HTR-8/SVneo (cell line): ENCODE measurements at places on chromosomes 7 and 10.

- DNase-seq, result no peak
These were observed 66.4 kb downstream of the NHLRC2 start for GRCh38 chr10:113920875-113921274.

- DNase-seq, result no peak
These were observed 90.9 kb upstream of the NRBF2 start for GRCh38 chr10:63042256-63042655.

DNA sequence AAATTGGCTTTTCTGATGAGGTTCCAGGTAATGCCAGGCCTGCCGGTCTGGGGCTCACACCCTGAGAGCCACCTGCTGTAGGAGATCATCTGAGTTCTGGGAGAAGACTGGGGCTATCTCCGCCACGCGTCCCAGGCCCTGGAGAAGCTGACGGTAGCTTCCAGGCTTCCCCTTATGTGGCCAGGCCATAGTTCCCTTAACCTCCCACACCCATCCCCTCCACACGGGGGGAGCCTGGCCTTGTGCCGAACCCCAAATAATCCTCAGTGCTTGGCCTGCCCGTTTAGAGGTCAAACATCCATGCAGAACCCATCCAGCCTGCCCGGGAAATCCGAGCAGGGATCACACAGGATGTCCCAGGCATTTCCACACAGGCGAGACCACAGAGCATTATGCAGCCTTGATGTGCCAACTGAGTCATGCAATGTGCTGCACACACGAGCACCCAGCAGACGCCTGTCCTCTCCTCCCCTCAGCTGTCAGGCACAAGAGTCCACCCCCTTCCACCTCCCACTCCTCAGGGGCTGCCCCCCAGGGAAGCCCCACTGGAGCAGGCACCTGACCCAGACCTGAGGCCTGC is 176.2 kb downstream of the PRKAG2 start:
- no peak for DNase-seq

DNA sequence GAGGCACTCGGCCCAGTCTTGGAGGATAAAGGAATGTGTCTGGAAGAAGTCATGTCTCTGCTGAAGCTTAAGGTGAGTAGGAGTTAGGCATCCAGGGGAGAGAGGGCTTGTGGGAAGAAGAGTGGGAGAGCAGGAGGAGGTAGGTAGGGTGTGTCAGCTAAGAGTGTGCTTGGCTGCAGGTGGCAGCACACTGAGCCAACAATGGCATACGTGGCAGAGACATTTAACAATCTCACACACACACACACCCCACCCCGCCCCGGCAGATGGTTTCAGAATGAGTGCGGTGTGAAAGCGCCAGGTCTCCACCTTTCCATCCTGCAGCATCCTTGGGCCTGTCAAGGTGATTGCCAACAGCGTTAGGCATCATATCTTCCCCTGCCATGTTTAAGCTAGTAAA is 11.2 kb upstream of the ARPC1A start:
- no peak for DNase-seq

DNA sequence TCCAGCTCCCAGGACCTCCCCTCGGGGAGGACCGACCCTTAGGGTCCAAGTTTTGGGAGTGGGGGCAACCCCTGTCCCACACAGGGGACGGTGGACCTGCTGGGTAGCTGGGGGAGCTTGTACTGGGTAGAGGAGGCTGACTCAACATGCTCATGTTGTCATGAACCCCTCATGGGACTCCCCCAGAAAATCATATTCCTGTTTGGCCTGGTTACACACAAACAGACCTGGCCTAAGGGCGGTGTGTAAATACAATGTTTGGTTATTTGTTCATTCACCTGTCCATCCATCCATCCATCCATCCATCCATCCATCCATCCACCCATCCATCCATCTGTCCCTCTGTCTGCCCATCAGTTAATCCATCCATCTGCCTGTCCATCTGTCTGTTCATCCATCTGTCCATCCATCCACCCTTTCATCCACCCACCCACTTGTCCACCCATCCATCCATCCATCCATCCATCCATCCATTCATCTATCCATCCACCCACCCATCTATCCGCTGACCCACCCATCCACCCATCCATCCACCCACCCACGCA is 92.9 kb downstream of the DNAJB6 start:
- DNase-seq, result no peak

- DNase-seq, result no peak
These were observed 137.4 kb upstream of the RNF32 start for GRCh38 chr7:156503196-156503595.

DNA sequence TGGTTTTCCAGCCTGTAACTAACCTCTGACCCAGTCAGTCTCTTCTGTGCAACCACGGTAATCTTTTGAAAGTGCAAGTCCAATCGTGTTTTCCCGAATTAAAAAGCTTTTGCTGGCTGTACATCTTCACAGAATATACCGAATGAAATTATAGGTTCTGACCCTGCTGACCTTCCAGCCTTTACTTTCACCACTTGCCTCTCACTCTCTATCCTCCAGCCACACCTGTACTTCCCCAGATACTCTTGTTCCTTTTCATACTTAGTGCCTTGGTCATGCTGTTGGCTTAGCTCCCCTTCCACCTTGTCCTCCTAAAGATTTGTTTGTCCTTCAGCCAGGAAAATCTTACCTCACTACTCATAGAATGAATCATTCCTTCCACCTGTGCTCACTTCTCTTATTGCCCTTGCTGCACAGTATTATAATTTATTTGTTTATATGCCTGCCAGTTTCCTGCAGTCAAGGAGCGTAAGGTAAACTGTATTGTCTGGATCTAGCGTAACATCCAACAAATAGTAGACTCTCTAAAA is 2.3 kb upstream of the PNPLA8 start:
- DNase-seq, result no peak

DNA sequence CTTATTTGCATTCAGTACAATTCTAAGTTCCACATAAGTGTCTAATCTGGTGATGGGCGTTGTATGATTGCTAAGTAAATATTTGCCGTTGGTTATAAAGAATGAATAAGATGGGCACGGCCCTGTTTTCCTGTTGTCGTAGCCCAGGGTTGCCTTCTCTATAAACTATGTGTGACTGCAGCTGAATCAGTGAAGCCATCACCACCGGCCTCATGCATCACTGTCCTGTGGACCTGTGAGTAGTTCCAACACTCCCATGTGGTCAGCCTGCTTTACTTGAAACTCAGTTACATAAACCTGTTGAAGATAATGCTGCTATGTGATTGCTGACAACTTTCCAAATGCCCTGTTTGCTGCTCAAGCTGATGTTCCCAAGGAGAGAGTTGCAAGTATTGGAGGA is 21.6 kb upstream of the KLF6 start:
- no peak for DNase-seq

- DNase-seq, result no peak
These were observed 20.1 kb upstream of the CABCOCO1 start for GRCh38 chr10:61642676-61643075.

DNA sequence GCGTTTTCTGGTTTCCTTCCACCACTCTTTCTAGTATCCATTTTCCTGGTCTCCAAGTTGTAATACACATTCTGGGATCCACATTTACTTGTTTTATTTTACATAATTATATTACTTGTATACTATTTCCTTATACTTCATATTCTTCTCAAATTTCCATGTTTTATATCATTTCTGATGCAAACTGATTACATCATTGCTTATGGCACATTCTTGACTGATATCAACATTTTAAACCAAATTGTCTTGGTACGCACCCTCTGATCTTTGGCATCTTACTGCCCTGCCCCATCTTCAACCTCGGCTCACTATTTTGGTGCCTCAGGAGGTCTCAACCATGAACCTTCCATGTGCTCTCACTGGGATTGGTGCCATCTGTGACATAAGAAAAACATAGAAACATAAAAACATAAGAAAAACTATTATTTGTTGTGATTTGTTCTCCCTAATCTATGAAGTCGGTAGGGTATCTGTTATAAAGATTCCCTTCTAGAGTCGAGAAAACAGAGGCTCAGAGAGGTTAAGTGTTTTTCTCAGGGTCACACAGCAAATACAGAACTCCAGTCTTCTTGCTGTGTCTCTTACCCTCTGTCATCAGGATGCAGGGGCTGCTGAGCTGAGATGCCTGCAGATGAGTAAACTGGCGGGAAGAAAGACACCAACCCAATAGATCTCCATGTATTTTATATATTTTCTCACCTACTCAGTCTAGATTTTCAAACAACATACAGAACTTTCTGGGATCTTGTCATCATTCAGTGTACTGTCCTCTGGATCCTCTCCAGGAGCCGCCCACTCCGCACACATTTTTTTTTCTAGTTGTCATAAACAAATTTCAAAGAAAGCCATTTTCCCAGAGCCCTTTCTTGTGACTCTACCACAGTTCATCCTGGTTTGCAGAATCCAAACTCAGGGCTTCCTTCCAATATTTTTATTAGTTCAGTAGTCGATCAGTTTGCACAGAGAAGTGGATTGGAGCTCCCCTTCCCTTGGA is 79.5 kb downstream of the PARP12 start:
- no peak for DNase-seq

GRCh38 chr10:101566333-101567164 is 21.5 kb downstream of the POLL start:
- DNase-seq, result no peak

DNA sequence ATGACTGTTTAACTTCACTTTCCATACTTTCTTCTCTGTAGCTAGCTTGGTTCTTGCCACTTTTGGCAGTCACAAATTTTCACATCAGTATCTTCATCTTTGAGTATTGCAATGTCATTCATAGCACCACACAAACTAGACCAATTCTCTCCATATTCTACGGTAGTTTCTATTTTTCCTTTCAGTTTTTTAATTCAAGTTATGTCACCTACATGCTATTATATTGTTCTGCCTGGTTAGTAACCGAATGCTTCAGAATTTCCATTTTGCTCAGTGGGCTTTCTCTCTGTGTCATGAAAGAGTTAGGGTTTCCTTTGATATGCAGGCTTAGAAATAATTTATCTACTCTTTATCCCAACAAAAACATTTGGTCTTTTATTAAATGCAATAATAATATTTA is 896.5 kb downstream of the GATA3 start:
- DNase-seq, result no peak

DNA sequence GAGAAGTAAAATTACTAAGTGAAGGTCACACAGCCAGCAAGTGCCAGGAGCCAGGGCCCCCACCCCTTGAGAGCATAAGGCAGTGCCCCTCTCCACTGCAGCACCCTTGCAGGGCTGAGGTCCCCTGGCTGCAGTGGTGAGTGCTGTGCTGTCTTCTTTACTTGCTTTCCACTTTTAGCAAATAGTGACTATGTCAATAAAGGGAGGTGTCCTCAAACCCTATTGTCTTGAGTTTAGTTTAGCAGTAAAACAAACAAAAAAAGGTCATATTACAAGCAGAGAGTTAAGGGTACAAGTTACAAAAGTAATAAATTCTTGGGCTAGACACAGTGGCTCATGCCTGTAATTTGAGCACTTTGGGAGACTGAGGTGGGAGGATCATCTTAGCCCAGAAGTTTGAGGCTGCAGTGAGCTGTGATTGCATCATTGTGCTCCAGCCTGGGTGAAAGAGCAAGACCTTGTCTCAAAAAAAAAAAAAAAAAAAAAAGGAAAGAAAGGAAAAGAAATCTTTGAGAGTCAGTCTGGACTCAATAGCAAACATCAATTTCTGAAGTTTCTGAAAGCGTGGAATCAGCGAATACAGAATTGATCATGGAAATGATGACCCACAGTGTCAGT is 39.0 kb upstream of the KIF5B start:
- DNase-seq, result no peak

- no peak for DNase-seq
These were observed 204.7 kb downstream of the DNAJB6 start for GRCh38 chr7:157541295-157542067.

DNA sequence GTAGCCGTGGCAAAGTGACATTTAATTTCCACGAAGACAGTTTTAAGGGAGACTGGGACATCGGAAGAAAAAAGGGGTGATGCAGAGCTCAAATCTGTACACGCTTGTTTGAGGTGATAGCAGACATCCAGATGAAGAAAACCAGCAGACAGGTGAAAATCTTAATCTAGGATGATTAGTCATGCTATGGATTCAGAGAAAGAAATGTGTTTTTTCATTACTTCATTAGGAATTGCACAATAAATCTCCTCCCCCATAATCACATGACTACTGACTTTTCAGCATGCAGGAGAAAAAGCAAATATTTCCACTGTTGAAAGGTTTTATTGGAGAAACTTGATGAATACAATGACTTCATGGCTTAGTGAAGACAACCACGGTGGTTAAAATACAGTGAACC is 2.5 kb downstream of the NUDT5 start:
- DNase-seq, result no peak

DNA sequence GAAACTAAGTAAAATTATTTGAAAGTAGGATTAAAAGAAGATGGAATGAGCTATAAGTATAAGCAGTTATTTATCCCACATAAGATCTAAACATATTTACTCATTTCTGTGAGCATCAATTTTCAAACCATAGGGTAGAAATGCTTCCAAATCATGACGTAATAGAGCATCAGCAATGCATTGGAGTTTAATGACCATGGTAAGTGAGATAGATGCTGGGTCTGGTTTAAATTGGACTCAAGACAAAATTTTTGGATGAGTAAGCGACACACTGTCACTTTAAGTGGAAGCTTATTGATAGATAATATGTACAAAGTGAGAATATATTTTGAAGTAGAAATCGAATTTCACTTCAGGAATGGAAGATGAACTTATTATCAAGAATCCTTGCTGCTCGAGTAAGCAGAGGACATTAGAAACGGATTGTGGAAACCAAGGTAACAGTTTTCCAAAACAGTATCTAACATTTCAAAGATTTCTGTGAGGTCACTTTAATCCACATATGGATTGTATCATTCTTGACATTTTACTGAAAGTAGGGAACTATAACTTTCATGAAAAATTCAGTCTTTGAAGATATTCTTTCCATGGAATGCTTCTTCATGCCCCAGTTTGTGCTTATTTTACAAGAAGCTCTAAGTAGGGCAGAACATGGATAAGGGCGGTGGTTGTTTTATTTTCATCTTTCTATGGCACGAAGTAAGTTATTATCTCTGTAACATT is 85.8 kb downstream of the AGMO start:
- no peak for DNase-seq

DNA sequence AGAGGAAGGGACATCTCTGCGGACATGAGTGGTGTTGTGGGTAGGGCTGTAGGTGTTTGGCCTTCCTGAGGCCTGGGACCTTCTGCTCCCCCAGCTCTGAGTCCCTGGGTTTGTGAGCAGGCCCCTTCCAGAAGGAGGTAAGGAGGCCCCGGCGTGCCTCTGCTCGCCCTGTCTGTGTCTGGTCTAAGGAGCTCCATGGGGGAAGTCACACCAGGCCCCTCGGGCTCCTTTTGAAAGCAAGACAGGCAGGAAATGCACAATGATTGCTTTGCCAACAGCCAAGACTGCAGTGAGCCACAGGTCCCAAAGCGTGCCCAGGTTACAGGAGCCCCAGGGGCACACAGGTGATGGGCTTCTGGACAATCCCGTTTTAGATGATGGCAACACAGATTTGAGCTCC is 89.5 kb downstream of the FAM53B start:
- DNase-seq, result no peak

GRCh38 chr10:124719213-124719851 is 24.8 kb downstream of the FAM53B start:
- no peak for DNase-seq

DNA sequence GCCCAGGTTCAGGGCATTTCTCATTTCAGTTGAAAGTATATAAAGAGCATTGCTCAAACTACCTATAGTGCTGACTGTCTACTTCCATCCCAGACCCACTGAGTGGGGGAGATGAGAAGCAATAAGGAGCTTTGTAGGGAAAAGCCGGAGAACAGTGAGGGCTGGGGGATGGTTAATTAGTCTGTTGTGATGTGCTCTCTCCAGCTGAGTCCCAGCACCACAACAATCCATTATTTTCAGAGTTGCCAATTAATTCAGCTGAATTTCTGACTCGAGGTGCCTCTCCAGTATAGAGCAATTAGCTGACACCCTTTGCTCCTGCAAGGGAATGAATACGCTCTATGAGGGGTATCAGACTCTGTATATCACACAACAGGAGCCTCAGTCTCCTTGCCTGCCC is 1118.6 kb downstream of the SORCS3 start:
- DNase-seq, result no peak
